Progenitor cell of endocrine pancreas (in vitro differentiated cells): ENCODE measurements at places on chromosomes 11 and 22. TPM values are rescaled to one million over a fixed set of nuclear protein-coding genes. Genes with fewer than 3 reads are reported as not detected.

The TCN2 gene
- 22.3 and 22.9 TPM in 2 replicates for total RNA-seq

The F2 gene
- total RNA-seq, result 21.8 and 22.8 TPM in 2 replicates

The KCNA4 gene
- 0.27 and 0.53 TPM in 2 replicates for total RNA-seq

The CEND1 gene
- total RNA-seq, result not detected in 2 replicates

The PPP2R5B gene
- 14.1 and 15.9 TPM in 2 replicates for total RNA-seq

The UPK2 gene
- 0.41 TPM in 1 of 2 replicates, not detected in the other for total RNA-seq
